ENCODE measurements at places on chromosomes 3 and 15. TPM values are rescaled to one million over a fixed set of nuclear protein-coding genes. Genes with fewer than 3 reads are reported as not detected.

Gene CPLX3
- 0.66 TPM for total RNA-seq

Gene CD47
- total RNA-seq, result 52.8 TPM

Gene SLC49A4
- 17.6 TPM for total RNA-seq

Gene PPM1L
- 136 TPM for total RNA-seq

Gene TRH
- not detected for total RNA-seq

Gene CISH
- 17.4 TPM for total RNA-seq

Gene SERPINI2
- total RNA-seq, result 1.6 TPM

Gene TMEM40
- not detected for total RNA-seq

Gene CILP
- 203 TPM for total RNA-seq

Gene GXYLT2
- 7.4 TPM for total RNA-seq

Gene RLBP1
- total RNA-seq, result not detected

Gene EHHADH
- total RNA-seq, result 5.6 TPM
